Head of caudate nucleus (tissue), 42 donors: ENCODE measurements at places on chromosomes 12 and 14.
A peak's percentile ranks its signal among the peaks of the same experiment; 100 is the strongest.

DNA sequence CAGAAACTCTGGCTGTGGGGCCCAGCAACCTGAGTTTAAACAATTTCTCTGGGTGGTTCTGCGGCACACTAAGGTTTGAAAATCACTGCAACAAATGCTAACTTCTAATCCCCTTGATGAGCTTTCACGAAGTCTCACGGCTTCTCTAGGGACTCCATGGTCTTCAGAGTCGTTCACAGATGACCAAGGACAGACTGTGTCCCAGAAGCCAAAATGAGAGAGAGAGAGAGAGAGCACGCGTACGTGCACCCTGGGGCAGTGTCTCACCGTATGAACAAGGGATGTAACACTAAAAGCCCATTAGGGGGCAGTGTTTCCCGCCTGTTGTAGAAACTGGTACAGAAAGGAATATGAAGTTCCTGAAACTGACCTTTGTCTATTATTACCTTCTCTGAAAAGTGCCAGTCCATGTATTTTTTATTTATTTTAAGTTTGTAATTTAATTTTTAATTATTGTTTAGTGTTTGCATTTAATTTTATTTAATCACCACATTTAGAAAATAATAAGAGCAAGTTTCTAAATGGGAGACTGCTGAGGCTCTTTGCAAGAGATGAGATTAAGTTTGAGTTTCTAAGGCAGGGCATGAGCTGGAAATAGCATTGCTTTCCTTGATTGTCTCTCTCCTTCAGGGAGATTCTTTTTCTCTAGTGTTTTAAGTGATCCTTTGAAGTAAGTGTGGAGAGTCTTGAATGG is 3.4 kb downstream of the APOLD1 start:
- peak; percentile 61 for DNase-seq

DNA sequence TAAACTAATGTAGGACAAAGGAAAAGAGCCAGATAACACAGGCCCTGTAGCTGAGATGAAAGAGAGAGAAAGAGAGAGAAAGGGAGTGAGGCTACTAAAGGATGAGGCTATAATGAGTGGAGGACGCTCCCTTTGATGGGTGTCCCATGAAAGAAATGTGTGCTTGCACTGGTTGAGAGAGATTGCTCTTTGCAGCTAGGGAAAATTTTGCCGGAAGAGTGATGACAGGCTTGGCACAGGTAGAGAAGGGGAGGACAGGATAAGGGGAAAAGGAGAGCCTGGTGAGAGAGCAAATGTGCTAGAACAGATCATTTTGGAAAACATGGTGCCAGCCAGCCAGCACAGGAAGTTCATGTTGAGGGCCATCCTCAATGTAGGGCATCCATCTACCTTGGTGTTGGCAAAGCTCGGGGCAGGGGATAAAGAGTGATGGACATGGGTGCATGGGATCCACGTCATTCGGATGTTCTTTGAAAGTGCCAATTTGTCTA is 248.6 kb downstream of the BTG1 start:
- DNase-seq, result no peak

GRCh38 chr14:61147381-61147821 is 133.7 kb downstream of the TMEM30B start:
- DNase-seq, result no peak

- no peak for DNase-seq
Measured at GRCh38 chr12:88298761-88299242, 156.7 kb downstream of the TMTC3 start.

DNA sequence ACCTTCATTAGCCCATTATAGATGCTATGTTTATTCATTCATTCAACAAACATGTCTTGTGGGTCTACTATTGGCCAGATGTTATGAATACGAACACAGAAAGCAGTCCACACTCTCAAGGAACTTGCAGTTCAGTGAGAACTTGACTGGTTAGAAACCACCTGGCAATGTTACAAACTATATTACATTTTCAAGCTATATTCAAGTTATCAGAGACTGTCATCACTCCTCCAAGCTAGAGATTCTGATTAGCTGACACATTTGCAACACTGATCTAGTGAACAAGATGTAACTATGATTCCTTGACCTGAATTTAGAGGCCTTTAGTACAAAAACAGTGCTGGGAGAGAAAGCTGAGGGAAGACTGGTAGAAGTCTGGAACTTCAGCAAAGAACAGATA is 170.7 kb upstream of the EEA1 start:
- no peak for DNase-seq

- DNase-seq, result no peak
Measured at GRCh38 chr14:50360093-50360492, 36.6 kb downstream of the CDKL1 start.

- DNase-seq, result no peak
Measured at GRCh38 chr12:62770381-62770780, 164.6 kb downstream of the PPM1H start.

- no peak for DNase-seq
Measured at GRCh38 chr14:37434867-37435266, 160.2 kb downstream of the FOXA1 start.
